LNCaP clone FGC (cell line): ENCODE measurements at places on chromosomes 6 and 20.

DNA sequence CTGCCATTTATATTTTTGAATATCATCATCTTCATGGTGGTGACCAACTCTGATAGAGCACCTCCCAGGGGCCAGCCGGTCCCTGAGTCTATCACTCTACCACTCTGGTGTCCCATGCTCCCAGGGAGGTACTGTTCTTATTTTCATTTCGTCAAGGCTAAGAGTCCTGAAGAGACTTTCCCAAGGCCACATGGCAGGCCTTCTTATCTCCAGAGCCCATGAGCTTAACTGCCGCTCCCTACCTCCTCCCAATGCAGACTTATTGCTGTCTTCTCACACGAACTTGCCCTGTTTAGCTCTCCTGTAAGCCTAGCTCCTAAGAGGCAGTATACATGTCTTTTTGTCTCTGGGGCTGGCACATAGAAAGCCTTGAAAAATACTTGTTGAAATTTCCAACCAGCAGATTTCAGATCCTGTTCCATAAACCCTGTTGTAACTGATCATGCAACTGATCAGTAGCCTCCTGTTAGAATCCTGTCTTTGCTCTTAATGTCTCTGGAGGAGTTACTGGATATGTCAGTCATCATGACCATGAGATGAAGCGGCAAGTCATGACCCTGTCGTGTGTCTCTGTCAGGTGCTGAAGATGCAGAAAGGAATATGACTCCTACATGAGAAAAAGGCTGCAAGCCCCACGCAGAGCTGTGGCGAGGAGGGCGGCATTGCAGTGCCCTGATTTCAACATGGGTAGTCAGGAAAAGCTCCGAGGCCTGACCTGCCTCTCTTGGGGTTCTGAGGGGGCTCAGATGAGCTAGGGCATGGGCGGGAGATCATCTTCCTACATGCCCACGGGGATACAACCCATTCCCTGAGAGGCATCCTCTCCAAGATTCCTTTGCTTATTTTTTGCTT is 60.0 kb downstream of the TTI1 start:
- DNase-seq: no peak

- no peak for DNase-seq
Observed at GRCh38 chr6:2693231-2693630, 57.5 kb downstream of the MYLK4 start.

- DNase-seq: no peak
Observed at GRCh38 chr20:34891166-34892062, 15.0 kb downstream of the ACSS2 start.

- DNase-seq: no peak
Observed at GRCh38 chr6:168192195-168192900, 113.3 kb upstream of the FRMD1 start.

GRCh38 chr6:137746264-137746663 is 120.8 kb upstream of the TNFAIP3 start:
- DNase-seq: no peak

- no peak for DNase-seq
Observed at GRCh38 chr6:10399451-10399850, 15.4 kb downstream of the TFAP2A start.

- no peak for DNase-seq
Observed at GRCh38 chr6:137536104-137536773, 42.0 kb upstream of the OLIG3 start.

- no peak for DNase-seq
Observed at GRCh38 chr6:158042245-158042798, 60.7 kb downstream of the SYNJ2 start.

GRCh38 chr6:2895072-2895471 is 8.0 kb downstream of the SERPINB9 start:
- no peak for DNase-seq

- no peak for DNase-seq
Observed at GRCh38 chr6:64750910-64751309, 956.1 kb downstream of the EYS start.

DNA sequence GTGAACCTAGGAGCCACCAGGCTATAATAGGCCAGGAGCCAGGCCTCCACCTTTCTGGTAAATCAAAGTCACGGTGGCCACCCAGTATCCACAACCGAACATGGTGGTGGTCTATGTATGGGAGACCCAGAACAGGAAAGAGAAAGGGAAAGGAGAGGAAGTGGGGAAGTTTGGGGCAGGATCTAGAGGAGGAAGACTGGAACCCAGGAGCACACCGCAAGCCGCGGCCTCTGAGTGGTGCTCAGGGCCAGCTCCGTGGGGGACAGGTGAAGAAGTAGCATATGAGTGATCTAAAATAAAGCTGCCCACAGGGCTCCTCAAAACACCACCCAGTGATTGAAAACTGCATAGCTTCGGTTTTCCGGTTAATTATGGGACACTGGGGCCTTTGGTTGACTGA is 214.8 kb downstream of the ZDHHC14 start:
- no peak for DNase-seq

- peak; percentile 99 for DNase-seq
Observed at GRCh38 chr6:5457983-5458683, 196.8 kb downstream of the FARS2 start.

- DNase-seq: no peak
Observed at GRCh38 chr6:139423037-139423703, 48.7 kb upstream of the CITED2 start.

DNA sequence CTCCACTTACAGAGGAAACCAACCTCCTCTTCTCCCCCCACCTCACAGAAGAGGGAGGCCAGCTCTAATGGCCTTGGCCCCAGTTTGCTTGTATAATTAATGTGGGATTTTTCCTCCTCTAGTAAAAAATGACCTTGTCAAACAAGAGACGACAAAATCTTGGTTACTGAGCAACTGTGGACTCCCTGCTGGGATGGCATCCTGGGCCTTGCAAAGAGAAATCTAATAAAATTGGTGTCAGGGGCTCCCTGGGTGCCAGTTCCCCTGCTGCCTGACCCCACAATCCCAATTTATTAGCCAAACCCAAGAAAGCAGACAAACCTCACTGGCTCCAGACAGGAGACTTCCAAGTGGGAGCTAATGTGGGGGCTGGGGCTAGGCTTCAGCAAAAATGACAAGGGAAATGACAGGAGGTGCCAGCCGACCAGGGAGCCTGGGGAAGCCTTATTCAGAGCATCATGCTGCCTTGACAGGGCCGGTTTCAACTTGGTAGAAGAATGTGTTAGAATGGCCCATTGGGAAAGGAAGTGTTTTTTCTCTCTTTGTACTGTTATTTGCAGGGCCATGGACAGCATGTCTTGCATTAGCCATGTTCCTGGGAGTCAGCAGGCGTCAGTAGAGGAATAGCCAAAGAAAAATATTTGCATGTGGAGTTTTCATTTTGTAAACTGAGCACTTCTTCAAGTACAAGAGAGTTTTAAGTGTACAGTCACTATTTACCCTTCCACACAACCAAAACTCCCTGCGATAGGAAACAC is 816.9 kb downstream of the DHX35 start:
- DNase-seq: no peak

- DNase-seq: no peak
Observed at GRCh38 chr20:53805895-53806384, 212.3 kb upstream of the ZNF217 start.

DNA sequence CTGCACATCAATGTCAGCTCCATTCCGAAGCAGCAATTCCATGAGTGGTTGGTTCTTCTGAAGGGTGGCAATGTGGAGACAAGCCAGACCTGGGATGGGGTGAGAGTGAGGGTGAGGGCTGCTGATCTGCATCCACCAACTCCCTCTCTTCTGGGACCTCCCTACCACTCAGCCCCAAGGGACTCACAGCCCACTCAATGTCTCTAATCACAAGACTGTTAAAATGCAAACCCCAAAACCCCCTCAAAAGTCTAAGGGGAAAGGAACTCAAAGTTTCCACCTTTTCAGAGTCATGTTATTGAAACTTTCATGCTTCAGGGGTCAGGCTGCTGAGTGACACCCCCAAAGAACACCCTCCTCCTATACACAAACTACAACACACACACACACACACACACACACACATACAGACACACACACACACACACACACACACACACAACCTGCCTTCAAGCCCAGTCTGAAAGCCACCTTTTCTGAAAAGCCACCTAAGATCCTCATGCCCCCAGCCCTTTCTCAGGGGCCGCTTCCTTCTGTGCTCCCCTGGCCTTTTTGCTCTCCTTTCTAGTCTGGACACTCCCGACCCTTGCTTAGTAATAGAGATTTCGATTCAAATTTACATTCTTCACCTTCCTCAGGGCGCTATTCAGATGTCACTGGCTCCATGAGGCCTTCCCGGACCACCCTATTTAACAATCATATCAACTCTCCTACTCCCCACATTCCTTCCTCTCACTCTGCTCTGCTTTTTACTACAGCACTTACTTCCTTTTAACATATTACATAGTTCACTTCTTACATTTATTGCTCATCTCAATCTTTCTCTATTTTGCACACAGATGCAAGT is 3.3 kb upstream of the SLC35B2 start:
- DNase-seq: no peak

DNA sequence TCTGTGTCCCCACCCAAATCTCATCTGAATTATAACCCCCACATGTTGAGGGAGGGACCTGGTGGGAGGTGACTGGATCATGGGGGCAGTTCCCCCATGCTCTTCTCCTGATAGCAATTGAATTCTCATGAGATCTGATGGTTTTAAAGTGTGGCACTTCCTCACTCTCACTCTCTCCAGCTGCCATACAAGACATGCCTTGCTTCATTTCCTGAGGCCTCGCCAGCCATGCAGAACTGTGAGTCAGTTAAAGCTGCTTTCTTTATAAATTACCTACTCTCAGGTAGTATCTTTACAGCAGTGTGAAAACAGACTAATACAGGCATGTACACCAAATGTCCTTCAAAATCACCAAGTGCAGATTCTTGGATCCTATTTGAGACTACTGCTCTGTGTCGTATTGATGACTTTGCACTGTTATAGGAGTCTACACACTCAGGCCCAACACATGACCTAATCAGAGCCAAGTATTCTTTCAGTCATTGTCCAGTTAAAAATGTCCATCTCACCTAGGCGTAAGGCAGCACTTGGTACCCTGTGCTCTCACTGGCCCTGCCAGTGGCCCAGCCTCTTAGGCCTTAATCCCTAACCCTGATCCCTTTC is 52.8 kb upstream of the UST start:
- DNase-seq: no peak

DNA sequence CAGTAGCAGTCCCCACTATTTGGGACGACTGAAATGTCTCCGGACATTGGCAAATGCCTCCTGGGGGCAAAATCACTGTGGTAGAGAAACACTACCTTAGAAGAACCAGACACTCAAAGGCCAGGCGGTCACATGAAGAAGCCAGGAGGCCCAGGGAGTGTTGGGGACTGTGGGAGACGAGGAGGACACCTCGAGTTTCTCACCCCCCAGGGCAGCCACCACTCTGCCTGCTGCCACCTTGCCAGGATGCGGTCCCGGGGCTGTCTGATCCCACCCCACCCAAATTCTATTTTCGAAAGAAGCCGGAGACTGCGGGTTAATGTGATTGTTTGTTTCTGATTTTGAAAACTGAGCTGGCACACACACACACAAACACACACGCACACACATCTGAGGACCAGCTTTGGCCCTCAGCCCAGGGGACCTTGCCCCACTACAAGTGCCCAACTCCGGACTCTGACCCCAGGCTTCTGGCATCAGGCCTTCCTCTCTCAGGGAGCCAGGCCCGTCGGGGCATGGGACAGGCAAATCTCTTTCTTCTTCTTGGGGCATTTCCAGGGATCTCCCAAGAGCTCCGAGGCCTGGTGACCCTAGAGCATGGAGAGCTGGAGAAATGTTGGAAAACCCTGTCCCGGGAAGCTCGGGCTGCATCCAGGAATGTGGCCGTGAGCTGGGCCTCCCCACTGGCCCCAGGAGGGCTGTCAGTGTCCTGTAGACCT is 187.5 kb upstream of the PMEPA1 start:
- no peak for DNase-seq

- no peak for DNase-seq
Observed at GRCh38 chr20:2468581-2469407, 1.8 kb downstream of the SNRPB start.

DNA sequence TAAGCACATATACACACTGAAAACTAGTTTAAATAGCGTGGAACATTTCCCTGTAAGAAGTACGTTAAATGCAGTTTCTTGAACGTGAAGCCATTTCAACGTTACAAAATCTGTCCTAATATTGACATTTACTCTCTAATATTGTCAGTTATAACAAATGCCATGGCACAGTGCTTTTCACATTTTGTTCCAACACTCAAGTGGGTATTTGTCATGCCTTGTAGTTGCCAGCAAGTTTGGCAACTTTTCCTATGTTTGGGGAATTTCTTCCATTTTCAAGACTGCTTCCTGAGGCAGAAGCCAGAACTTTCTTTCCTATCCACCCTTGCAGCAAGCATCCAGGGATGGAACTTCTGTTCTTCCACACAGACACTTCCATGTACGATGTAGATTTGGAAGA is 63.0 kb downstream of the STX11 start:
- DNase-seq: peak; percentile 11

DNA sequence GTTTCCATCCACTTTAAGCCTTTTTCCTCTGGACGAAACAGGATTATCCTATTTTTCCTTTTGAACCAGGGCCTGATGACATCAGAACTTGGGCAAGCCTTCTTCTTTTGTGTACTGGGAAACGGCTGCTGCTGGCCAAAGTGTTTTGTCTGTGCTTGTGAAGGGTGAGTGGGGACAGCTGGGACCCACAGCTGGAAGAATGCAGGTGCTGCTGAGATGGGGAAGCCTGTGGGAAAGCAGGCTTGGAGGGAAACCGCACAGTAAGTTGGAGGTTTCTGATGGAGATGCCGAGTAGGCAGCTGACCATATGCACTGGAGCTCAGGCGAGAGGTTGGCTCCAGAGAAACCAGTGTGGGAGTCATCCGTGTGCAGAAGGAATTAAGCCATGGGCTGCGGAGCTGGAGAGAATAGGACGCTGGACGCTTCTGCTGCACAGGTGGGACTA is 8.5 kb upstream of the PSMG4 start:
- no peak for DNase-seq

DNA sequence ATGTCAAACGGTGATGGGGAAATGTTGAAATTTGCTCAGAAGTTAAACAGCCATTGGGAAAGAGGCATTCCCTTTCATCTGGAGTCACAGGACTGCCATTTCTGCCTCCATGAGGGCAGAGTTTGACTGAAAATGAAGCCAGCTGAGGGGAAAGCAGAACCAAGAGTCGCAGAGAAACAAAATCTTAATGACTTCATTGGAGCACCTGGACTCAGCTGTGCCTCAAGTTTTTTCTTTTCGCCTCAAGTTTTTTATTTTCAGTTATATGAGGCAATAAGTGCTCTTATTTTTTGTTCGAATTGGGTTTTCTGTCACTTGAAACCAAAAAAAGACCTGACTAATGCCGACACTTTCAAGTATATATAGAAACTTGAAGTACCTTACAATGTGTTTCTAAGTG is 161.3 kb downstream of the PKHD1 start:
- no peak for DNase-seq

GRCh38 chr6:111231090-111231459 is 143.8 kb downstream of the SLC16A10 start:
- no peak for DNase-seq

DNA sequence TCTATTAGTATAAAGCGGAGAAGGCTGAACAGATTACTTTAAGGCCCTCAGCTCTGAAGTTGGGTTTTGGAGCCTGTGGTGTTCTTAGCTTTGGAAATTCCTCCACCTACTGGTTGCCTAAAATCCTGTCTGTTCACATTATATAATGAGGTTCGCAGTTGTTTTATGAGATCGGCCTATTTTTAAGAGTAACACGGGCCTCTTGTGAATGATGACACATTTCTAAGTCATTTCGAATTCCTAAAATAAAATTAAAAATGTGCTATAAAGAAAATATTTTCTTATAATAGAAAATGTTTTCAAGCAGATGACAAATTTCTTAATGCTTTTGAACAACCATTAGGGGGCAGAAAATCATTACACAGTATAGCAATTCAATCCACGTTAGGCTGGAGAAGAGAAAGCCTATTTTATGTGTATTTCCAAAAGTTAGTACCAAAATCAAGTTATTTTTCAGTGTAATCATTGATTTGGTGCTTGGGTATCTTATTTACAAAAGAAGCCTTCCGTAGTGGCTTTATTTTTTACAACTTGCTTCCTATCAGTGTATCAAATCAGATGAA is 15.8 kb upstream of the FAM8A1 start:
- peak; percentile 76 for DNase-seq
